ENCODE measurements at places on chromosomes 2 and 18.

DNA sequence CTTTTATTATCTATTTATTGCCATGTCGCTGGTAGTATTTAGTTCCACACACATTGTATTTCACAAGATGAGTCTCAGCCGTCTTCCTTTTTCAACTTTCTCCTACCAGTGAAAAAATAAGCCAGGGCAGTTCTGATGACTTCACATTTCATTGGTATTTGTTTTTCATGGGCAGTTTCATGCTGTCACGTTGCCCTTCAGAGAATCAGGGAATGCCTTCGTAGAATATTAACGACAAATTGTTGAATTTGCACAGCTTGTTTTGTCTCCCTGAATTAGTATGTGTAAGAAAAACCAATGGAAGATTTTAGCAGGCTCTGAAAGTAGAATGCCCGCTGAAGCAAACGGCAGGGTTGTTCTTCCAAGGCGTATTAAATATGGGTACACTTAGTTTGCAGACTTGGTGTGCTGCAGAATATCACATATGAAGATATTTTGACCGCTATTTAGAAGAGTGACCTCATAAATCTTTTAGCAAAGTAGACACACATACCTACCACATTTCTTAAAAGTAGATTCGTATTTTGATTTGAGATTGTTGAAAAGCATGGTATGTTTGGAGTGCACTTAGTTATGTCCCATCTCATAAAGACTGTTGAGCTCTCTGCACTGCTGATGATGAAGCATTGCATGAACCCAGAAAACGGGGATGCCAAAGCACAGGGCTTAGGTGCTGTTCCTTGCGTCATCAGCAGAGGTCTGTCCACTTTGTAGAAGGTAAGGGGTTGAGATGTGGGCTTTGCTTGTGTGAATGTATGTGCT, 2.9 kb downstream of the NEDD4L start:
- ATAC-seq, result no peak

- no peak for ATAC-seq
Measured at GRCh38 chr18:11960743-11961380, 20.4 kb upstream of the IMPA2 start.

- no peak for ATAC-seq
Measured at GRCh38 chr2:1837022-1837421, 92.7 kb upstream of the PXDN start.

DNA sequence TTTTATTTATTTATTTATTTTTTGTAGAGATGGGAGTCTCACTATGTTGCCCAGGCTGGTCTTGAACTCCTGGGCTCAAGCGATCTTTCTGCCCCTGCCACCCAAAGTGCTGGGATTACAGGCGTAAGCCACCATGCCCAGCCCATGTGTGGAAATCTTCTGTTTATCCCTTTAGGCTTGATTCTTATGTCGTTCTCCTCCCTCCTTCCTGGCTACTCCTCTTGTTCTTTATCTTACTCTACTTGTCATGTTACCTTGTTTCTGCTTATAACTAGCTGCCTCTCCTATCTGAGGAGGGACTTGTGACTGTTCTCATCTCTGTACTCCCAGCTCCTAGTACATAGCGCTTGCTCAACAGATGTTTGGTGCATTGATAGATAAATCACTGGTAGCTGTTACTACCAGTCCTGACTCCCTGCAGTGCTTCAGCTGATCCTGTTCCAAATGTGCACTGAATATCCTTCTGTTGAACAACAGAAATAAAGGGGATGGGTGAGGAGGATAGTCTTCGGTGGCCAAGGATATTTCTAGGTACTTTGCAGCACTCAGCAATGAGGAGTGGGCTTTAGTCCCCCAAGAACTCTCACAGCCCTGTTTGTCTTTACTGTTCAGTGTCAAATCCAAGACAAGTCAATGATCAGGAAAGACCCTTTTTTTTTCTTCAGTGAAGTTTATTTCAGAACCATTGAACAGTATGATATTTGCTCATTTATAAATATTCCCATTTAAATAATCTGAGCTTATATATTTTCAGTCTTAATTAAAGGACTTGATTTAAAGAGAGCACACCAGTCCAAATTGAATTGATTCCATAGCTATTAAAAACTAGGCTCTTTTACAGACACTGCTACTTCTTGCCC, 7.2 kb downstream of the IL1B start:
- ATAC-seq, result no peak

DNA sequence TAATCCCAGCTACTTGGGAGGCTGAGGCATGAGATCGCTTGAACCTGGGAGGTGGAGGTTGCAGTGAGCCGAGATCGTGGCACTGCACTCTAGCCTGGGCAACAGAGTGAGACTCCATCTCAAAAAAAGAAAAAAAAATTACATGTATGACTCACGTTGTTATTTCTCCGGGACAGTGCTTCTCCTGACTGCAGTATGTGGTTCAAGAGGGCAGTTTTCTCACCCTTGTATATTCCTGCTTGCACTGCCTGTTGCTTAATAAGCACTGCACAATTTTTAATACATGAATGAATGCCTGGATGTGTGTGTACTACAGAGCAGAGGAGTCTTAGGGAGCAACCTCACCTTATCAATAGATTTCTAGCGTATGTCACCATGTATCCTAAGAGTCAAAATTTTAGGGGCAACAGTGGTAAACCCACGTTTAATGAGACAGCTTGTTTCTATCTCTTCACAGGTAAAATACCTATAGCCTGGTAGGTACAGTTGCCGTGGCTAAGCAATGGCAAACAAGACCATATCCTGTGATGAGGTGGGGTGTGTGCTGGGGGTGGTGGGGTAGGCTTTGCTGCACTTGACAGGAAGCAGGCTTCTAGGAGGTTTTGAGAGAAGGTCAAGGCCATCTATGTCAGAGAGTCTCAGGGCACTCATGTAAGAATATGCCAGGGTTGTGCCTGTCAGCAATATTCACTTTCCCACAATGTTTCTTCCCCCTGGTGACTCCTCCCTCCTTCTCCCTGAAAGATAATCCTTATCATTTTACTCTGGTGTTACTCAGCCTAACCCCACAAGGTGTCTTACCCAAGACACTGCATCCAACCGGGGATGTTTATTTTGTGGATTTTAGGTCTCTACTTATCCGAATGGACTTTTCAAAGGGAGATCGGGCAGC, 36.9 kb upstream of the MEX3C start:
- no peak for ATAC-seq

- ATAC-seq, result peak; percentile 50
Measured at GRCh38 chr2:96148410-96149217, 3.4 kb upstream of the DUSP2 start.

DNA sequence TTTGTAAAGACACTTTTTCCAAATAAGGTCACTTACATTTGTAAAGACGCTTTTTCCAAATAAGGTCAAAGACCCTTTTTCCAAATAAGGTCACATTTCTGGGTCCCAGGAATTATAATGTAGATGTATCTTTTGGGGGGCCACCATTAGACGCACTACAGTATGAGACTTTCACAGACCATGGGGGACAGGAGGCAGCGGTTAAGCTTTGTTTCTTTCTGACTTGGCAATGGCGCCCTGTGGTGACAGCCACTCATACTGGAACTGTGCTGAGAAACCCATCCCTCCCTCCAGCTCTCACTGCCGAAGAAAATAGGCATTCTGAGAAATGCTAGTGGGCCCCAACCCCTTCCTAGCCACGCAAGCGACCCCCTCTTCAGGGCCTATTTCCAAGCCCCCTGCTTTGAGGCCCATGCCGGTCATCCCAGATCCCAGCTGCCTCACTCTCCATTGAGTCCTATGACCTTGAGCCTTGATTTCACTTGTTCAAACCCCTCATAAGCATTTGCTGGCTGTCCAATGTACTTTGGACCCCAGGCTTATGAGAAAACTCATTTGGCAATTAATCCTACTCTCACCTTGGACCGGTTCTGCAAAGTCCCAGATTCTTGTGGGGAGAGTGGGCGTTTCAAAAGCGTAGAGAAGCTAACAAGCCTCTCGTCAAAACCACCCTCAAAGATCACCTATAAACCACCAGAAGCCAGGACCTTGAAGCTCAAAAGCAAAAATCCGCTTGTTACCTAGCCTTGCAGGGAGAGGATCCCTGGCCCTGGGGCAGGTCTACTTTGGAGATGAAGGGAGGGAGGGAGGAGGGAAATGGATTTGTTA, 11.3 kb upstream of the SPATA3 start:
- ATAC-seq, result no peak

DNA sequence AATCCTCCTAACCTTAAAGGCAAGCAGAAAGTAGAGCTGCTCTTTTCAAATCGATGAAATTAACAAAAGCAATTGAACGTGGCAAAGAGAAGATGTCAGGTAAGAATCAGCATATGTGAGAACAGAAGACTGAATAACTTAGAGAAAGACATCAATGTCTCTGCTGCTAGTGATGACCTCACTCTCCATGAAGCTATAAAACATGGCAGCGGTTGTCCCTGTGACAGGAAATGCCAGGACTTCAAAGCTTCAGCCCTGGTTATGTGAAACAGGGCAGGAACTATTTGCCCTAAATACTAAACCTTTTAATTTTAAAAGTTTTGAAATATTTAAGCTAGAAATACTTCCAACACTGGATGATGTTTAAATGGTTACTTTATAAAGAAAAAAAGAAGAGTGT, 383.7 kb downstream of the XIRP2 start:
- no peak for ATAC-seq

- no peak for ATAC-seq
Measured at GRCh38 chr2:107197594-107198294, 311.8 kb upstream of the ST6GAL2 start.

DNA sequence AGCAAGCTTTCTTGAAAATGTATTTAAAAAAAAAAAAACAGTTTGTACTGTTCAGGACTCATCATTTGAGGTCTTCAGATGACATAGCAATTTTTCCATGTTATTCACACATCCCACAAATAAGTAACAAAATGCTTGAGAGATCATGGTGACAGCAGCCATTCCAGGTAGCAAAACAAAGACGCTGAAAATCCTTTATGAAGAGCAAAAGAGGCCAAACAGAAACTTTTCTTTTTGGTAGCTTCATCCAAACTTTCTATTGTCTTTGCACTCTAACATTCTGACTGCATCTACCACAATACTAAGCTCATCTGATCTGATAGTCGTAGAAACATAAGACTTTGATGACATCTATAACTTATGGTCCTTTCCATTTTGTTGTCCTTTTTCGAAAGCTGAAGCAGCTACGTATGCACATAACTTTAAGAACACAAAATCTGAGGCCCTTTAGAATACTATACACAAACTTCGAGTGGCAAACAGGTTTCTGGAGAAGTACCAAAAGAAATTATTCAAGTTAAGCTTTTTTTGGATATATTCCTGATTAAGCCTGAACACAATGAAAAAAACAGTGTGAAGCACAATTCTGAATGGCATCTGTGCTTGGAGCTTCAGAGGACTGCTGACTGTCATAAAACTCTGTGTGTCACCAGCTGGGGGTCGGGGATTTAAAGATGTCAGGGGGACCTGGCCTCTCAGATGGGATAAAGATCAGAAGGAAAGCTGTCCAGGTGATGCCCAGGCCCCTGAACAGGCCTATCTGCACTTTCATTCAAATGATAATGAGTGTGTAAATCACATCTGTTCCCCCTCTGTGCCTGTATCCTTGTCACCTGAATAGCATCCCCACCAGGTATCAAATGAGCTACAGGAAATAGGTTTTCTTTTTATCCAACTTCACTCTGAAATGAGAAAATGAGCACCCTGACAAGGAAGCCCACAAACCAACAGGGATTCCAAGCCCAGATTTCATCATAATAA, 75.8 kb downstream of the ZEB2 start:
- ATAC-seq, result no peak

- ATAC-seq, result no peak
Measured at GRCh38 chr2:12694990-12695774, 21.6 kb upstream of the TRIB2 start.

DNA sequence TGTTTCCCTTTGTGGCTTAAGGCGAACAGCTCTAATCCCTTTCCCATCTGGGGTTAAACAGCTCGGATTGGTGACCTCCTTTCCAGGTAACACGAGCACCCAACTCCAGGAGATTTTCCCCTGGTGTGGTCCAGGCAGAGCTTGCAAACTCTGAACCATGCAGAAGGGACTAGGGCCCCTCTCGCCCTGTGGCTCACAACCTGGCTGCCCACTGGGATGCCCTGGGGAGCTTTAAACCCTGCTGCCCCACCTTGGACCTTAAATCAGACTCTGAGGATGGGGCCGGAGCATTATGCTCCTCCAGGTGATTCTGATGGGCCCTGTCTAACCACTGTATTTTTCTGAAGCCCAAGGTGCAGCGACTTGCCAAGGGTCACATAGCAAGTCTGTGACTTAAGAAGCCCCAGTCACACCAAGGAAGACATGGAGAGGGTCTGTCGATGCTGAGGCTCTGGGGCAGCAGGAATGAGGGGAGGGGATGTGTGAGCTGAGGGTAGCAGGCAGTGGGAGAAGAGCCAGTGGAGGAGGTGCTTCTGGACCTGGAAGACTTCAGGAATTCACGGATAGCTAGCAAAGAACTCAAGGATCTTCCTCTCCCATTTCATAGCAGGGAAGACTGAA, 5.9 kb downstream of the ARID5A start:
- ATAC-seq, result no peak

DNA sequence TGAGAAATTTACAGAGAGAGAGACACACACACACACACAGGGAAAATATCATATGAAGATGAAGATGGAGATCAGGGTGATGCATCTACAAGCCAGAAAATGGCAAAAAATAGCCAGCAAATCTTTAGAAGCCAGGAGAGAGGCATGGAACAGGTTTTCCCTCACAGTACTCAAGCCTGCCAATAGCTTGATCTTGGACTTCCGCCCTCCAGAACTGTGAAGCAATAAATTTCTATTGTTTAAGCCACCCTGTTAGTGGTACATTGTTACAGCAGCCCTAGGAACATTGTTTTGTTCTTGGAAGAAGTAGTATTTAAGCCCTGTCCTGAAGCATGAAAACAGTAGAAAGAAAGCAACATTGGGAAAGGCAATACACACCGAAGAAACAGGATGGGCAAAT, 292.0 kb upstream of the LRP1B start:
- ATAC-seq, result no peak

DNA sequence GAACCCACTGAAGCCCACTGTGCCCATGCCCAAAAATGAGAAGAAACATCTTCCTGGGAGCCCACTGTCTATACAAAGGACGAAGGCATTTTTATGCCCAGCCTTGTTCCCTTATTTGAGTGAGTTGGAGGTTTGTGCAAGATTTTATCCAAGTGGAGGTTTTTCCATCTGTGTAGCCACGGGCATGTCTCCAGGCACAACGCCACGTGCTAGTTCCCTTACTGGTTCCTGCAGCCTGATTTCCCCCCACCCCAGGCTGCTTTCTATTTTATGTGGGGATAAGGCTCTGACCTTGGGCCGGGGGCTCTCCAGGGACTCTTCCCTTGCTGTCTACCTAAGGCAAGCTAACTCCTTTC, 22.2 kb upstream of the TXNL4A start:
- peak; percentile 58 for ATAC-seq

GRCh38 chr2:35104309-35104708, 1251.3 kb upstream of the CRIM1 start:
- no peak for ATAC-seq

- ATAC-seq, result no peak
Measured at GRCh38 chr2:116141891-116142474, 1672.5 kb upstream of the DDX18 start.

- ATAC-seq, result no peak
Measured at GRCh38 chr2:89811295-89811694, 1119.8 kb downstream of the RPIA start.

- no peak for ATAC-seq
Measured at GRCh38 chr2:199973703-199974102, 18.3 kb downstream of the MAIP1 start.

GRCh38 chr2:45984896-45985473, 312.2 kb upstream of the EPAS1 start:
- peak; percentile 27 for ATAC-seq

All from gastroesophageal sphincter (tissue), 4 donors.